Thymus (tissue), 14 donors: ENCODE measurements at places on chromosomes 1 and 21.

GRCh38 chr1:8580566-8580965 is 236.9 kb downstream of the RERE start:
- no peak for DNase-seq

DNA sequence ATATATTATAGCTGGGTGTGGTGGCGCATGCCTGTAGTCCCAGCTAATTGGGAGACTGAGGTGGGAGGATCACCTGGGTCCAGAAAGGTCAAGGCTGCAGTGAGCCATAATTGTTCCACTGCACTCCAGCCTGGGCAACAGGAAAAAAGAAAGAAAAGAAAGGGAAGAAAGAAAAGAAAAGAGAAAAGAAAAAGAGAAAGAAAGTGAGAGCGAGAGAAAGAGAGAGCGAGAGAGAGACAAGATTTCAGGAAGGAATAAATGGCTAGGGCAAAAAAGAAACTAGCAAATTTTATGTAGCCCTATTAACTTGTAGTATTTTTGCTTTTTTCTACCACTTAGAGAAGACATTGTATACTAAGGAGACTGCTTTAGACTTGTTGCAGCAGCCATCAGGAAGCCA is 6.2 kb downstream of the NRAS start:
- DNase-seq = no peak

- no peak for DNase-seq
Measured at GRCh38 chr1:155507945-155508344, 54.7 kb downstream of the ASH1L start.

GRCh38 chr1:3539707-3540425 is 71.4 kb downstream of the MEGF6 start:
- no peak for DNase-seq

GRCh38 chr1:182303778-182304177 is 87.8 kb downstream of the GLUL start:
- DNase-seq = no peak

DNA sequence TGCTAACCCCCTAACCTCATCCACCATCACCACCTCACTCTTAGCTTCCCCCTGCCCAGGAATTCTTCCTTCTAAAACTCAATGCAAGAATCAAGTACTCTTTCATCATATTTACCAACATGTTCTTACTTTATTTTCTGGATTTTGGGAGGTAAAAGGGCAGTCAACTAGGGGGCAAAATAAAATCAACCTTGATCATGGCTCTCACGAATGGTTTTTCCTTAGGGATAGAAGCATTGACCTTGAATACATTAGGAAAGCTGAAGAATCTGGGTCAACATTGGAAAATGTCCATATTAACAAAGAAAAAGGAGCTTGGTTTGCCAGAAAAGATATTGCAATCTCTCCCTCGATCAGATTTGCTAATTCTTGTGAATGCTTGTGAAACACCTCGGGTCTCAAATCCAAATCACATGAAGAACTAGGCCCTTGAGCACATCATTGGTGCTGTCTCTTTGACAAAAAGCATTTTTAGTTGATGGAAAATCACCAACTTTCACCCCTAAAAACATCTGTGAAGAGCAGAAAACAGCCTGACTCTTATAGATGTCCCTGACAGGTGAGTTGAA is 58.9 kb downstream of the ZC3H11B start:
- DNase-seq = no peak

DNA sequence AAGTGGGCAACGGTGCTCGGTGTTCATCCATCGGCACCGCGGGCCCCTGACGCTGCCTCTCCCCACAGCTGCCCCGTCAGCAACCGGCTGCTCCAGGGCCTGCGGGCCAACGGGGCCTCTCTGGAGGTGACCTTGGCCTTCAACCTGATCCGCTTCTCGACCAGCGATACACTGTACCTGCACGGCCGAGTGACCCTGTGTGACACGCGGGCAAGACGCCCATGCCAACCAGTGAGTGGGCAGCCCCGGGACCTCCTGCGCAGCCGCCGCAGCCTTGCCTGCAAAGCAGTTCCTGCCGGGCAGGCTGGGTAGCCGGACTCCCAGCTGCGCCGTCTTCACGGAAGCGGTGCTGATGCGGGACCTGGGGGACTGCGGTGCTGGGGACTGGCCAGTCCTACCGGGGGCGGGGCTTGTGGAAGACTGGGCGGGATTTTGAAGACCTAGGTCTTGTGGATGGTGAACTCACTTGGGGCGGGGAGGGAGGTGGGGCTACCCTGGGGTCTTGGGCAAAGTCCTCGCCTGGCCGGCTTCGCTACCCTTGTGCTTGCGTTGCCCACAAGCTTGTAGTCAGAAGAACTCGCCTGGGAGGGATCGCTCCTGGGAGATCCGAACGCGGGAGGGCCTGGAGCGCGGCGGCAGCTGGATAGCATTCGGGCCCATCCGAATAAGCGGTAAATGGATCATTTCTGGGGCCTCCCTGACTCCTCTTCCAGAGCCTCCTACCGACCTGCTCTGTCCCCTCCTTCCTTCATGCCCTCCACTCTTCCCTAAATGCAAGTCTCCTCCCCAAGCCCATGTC is 8.8 kb upstream of the CEP85 start:
- DNase-seq = no peak

- DNase-seq = no peak
Measured at GRCh38 chr21:25391777-25392176, 215.5 kb downstream of the MRPL39 start.

- no peak for DNase-seq
Measured at GRCh38 chr1:220092694-220093093, 1.2 kb upstream of the IARS2 start.

- no peak for DNase-seq
Measured at GRCh38 chr21:35091496-35091895, 42.4 kb upstream of the RUNX1 start.

DNA sequence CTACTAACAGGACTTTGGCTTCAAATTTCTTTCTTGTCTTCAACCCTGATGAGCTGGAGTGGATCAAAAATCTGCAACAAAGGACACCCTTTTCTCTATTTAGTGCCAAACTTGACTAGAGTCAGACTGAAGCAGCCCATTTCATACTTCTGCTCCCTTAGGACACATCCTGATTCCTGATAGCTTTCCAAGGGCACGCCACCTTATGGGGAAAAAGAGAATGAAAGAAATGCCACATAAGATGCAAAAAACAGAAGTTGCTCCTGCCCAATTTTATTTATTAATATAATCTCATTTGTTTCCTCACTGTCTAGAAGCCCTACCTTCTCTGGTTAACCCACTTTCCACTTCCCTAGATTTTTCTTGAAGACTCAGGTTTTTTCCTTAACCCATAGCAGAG is 72.7 kb upstream of the NBPF4 start:
- DNase-seq = no peak

DNA sequence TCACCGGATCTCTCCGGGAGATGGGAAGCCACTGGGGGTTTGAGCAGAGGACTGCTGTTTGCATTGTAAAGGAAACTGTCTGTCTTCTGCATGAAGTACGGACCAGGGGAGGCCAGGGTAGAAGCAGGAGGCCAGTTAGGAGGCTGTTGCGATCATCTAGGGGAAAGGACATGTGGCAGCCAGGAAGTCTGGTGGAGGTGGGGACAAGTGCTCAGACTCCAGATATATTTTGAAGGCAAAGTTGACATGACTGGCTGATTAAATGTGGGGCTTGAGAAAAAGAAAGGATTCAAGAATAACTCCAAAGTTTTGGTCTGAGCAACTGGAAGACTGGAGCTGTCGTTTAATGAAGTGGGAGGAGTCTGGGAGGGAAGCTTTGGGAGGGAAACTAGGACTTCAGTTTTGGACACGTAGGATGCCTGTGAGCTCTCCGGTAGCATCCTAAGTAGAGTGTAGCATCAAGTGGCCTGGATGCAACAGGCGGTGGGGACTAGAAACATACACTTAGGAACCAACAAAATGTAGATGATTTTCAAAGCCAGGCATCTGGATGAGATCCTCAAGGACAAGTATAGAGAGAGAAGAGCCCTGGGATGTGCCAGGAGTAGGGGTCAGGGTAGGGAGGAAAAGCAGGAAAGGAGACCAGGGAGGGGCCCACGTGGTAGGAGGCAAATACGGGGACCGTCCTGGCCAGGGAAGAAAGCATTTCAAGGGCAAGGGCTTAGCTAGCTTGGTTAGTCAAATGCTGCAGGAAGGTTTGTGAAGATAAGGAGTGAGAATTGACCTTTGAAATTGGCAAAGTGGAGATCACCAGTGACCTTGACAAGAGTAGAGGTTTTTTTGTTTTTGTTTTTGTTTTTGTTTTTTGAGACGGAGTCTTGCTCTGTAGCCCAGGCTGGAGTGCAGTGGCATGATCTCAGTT is 3.7 kb upstream of the C1orf210 start:
- no peak for DNase-seq

- DNase-seq = no peak
Measured at GRCh38 chr1:109877776-109878175, 32.9 kb upstream of the CSF1 start.

- DNase-seq = no peak
Measured at GRCh38 chr1:152501704-152502103, 8.9 kb upstream of the LCE5A start.

DNA sequence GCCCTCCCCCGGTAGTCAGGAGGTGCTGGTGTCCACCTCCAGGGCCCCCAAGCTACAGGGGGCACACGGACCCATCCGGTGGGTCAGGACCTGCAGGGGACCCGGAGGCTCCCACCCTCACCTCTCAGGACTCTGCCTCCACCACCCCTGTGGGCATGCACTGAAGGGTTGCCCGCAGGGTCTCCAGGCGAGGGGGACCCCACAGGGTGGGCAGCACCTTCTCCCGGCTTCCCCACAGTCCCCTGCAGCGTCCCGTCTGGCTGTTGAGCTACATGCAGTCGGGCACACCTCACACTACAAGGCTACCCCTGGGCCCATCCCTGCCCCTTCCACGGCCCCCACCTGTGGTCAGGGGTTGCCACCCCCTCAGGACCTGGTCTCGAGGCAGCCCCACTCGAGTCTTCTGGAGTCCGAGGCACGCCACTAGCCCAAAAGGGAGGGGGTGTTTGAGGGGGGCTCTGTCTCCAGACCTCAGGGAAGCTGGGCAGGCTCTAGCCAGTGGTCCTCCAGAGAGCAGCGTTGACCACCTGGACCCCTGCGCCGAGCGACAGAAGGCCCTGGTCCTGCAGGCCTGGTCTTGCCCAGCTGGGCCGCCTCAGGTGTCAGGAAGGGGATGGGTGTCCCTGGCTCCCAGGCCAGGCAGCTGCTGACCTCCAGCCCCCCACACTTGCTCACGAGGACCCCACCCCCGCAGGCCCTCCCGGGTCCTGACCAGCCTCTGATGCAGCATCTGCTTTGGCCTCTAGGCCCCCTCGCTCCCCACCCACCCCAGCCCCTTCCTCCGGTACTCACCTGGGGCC is 9.6 kb downstream of the PARS2 start:
- DNase-seq = no peak

GRCh38 chr1:103460511-103460910 is 65.0 kb upstream of the RNPC3 start:
- no peak for DNase-seq

- DNase-seq = no peak
Measured at GRCh38 chr1:234289538-234290305, 83.5 kb upstream of the COA6 start.

DNA sequence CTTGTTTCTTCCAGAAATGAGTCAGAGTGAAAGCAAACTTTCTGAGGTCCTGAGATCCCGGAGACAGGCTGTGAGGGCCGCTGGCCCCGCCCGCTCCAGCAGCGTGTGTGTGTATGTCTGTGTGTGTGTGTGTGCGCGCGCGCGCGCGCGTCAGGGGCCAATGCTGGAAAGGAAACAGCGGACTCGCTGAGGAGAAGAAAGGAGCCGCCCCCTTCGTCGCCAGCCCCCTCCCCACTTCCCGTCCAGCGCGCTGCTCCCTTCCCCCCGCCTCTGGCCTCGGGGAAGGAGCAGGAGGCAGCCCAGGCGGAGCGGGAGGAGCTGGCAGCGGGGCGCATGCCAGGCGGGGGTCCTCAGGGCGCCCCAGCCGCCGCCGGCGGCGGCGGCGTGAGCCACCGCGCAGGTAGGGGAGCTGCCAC is at the start of gene DISC1:
Gene DISC1 (plus strand): TSS at position 256 of the 416 bp plus-strand sequence. CDS start 78 bp downstream, at position 334.
- peak; percentile 55 for DNase-seq

DNA sequence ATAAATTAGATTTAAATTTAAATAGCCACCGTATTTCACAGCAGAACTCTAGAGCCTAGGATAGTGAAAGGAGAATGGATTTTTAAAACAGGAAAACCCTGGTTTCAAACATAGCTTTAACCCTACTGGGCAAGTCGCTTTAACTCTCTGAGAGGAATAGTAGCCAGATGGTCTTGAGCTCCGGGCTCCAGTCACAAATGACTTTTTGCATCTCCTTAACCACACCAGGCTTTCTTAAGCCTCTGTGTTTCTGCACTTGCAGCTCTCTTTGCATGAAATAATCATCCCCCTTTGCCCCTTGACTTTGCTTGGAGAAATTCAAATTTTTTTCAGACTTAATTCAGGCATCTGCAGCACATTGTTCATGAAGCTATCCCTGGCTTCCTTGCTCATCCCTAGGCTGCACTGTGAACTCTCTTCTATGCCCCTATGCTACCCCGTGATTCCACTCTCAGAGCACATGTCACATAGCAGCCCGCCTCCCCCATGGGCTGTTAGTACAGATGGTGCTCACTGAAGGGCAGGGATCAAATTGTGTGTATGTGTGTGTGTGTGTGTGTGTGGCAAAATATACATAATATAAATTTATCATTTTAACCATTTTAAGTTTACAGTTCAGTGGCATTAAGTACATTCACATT is 68.8 kb upstream of the DAB1 start:
- no peak for DNase-seq

DNA sequence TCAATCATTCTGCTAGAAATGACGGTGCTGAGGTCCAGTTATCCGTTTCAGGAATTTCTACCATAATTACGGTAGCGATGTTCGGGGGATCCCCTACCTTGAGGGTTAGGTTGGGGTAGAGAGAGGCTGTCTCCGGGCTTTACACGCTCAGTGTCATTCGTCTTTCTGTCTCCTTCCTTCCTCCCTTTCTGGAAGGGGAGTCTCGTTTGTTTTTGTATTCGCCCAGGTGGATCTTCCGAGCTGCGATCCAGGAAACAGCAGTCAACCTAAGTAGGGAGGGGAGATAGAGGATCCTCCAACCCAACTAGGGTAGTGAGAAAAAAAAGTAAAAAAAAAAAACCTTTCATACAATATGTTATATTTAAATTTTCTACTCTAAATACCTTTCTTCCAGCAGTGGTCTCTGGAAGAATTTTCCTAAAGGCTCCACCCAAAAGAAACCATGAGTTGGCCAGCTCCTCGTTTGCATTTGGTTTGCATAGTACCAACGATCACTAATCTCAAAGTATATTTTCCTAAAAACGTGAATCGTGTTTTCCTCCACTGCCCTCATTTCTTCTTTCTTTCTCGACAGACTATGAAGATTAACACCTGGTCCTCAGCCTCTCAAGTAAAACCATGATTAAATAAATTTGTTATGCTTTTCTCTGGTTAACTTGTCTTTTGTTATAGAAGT is 611 bp upstream of the PIK3C2B start:
- no peak for DNase-seq

DNA sequence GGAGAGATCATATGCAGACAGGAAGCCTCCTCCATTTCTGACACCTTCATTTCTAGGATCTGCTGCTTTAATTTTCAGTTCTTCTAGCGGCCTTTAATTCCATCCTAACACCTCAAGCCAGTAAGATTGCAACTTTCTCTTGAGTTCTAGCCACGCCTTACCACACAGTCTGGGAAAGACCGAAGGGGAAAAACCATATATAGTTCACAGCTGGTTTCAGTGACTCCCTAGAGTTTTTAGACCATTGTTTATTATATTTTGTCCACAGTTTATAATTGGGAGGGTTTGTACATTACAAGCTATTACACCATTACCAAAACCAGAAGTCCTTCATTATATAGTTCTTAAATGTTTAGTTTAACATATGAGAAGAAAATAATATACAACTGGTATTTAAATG is 37.5 kb downstream of the DPH5 start:
- DNase-seq = no peak
